ENCODE measurements at places on chromosomes 7 and 10.
A peak's percentile ranks its signal among the peaks of the same experiment; 100 is the strongest.

GRCh38 chr7:2735744-2736143 is 47.7 kb downstream of the AMZ1 start:
- DNase-seq: no peak

- no peak for DNase-seq
Observed at GRCh38 chr7:151493083-151493482, 26.6 kb downstream of the RHEB start.

GRCh38 chr7:23474094-23474828 is 4.0 kb upstream of the IGF2BP3 start:
- peak; percentile 95 for DNase-seq

- DNase-seq: no peak
Observed at GRCh38 chr10:127314797-127315196, 118.4 kb upstream of the INSYN2A start.

DNA sequence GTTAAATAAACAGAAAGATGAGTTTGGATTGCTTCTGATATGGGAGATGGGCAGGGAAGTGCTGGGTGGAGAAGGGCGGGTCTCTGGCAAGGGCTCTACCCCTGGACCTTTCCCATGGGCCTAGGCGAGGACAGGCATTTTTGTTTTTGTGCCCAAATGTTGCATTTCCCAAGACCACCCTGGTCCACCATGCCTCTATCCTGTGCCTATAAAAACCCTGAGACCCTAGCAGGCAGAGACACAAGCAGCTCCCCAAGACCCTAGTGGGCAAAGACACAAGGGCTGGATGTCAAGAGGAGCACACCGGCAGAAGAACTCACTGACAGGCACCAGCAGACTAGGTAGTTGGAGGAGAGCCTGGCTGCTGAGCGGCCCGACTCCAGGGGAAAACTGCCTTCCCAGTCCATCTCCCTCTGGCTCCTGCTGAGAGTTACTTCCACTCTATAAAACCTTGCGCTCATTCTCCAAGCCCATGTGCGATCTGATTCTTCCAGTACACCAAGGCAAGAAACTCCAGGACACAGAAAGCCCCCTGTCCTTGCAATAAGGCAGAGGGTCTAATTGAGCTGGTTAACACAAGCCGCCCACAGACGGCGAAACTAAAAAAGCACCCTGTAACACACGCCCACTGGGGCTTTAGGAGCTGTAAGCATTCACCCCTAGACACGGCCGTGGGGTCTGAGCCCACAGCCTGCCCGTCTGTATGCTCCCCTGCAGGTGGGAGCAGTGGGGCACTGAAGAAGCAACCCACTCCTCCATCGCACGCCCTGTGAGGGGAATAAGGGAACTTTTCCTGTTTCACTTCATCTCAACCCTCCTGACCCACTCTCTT is 291.4 kb downstream of the PTPRN2 start:
- no peak for DNase-seq

GRCh38 chr10:31648966-31649365 is 279.7 kb downstream of the ARHGAP12 start:
- peak; percentile 48 for DNase-seq

GRCh38 chr7:19026888-19027287 is 90.5 kb downstream of the TWIST1 start:
- no peak for DNase-seq

Data from endothelial cell of umbilical vein (primary cell).